ENCODE measurements at places on chromosomes 7 and 10.

GRCh38 chr7:5630670-5631069 is 150.8 kb downstream of the RNF216 start:
- peak; percentile 63 for DNase-seq

- no peak for DNase-seq
These were observed 591.6 kb downstream of the SDK1 start for GRCh38 chr7:3892686-3893085.

GRCh38 chr10:121078036-121078435 is 226.9 kb downstream of the WDR11 start:
- no peak for DNase-seq

DNA sequence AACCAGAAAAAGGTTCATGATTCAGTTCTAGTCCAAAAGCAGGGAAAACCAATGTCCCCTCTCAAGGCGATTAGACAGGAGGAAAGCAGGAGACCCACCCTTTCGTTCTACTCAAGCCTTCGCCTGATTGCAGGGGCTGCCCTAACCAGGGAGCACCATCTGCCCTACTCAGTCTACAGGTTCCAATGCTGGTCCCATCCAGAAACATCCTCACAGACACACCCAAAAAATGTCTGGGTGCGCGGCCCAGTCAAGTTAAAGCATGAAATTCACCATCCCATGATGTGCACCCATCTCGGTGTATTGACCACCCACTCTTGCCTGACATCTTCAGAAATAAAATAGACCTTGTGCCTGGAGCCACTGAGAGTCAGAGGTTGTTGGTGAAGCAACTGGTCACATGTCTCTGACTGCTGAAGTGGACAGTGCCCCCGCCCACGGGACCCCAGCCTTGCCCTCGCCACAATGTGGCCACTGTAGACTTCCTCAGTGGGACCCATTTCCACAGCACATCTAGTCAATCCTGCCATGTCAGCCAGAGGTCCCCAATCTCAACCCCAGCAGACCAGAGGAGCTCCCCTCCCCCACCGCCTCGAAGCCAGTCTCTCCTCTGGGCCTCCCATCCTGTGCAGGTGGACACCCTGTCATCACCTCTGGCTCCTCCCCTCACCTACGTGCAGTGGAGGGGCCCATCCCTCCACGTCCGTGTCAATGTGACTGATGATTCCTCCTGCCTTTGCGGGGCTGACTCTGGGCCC is 116.3 kb upstream of the PPP2R2D start:
- no peak for DNase-seq

DNA sequence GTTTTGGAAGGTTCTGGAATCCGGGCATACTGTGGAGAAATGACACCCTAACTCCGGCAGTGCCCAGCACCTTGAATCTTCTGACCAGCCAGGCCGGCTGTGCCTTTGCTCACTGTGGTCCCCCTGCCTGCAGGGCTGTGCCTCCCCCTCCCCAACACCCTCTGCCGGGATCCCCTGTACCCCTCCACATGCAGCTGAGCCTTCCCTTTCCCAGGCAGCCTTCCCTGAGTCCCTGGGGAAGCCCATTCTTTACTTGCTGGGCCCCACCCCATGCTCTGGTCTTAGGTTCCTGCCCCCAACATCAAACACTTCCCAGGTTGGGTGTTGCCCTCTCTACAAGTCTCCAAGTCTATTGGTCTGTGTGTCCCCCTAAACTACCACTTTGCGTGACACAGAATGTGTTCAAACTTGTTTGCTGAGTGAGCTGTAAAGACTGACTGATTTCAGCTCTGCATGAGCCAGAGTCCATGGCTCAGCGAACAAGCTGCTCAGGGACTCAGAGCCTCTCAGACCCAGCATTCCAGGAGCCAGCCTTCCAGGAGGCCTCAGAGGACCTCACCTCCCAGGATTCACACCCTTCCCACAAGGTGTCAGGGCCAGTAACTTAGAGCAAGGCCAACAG is 31.6 kb downstream of the CALML5 start:
- no peak for DNase-seq

DNA sequence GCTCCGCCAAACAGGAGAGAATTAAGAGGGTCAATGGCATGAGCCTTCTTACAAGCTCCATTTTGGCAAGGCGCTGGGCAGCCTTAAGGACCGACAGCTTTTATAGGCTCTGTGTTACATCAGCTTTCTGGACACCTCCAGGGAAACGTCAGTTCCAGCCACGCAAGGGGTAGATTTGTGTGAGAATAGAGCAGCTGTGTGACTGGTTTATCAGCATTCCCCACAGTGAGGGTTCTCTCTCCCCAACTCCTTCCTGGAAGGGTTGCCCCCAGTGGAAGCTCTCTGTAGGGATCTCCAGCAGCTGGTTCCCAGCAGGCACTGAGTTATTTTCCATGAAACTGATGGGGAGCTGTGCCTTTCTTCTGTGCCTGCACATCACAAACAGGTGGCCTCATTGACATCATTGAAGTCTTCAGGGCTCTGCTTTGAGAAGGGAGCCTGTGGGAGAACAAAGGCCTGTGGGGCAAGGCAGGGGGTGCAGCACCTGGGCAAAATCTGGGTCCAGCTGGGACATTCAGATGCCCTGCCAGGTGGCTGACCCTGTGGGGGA is at the start of gene CUZD1:
Gene CUZD1 (minus strand): TSS at position 75 of the 550 bp plus-strand sequence. CDS start 14 bp downstream, at position 61.
- DNase-seq, result no peak

DNA sequence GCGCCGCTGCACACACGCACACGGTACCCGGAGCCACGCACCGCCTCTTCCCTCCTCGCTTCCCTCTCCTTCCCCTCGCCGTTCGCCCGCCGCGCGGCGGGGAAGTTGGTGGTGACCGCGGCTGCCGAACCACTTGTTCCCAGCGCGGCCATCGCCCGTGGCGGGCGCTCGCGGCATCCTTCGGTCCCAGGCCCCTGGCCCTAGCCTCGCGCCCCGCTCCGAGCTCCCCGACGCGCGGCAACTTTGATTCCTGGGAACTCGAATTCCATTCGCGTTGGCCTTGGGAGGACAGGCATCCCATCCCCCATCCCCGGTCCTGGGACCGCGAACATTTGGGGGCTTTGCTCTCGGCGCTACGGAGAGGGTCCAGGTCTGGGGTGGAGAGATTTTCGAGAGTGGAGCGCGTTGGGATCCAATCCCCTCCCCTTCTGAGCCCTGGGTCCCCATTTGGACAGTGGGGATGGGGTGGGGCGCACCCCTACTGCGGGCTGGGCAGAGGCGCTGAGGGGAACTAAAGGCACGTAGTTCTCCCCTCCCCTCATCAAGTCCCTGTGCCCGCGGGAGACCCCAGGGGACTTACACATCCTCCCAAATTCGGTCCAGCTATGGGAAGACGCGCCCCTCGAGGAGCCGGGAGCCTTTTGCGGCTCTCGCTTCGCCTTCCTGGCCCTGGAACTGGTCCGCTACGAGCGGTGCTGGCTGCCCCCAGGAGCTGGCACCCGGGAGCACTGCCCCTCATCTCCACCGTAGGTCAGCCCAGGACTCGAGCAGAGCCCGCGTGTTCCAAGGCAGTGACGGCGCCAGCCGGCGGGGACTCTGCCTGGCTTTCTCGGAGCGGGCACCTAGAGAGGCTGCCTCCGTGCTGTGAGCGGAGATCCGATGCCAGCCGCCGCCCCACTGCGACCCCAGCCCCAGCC is 834 bp downstream of the CDH23 start:
- no peak for DNase-seq

- no peak for DNase-seq
These were observed 345 bp downstream of the COBL start for GRCh38 chr7:51316262-51316665.

DNA sequence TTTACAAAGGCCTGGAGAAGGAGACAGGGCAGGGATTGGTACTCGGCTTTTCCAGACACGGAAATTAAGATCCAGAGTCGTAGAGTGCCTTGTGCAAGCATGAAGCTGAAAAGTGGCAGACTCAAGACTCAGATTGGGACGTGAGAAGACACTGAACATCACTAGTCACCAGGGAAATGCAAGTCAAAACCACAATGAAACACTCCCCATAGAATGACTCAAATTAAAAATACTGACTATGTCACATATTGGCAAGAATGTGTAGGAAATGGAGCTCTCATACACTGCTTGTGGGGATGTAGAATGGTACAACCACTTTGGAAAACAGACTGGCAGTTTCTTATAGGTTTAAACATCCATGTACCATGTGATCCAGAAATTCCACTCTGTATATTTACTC is 472.0 kb downstream of the RPS24 start:
- peak; percentile 48 for DNase-seq

- DNase-seq, result no peak
These were observed 35.7 kb upstream of the EBLN1 start for GRCh38 chr10:22253580-22253882.

GRCh38 chr10:77355844-77356243 is 281.8 kb downstream of the KCNMA1 start:
- DNase-seq, result peak; percentile 97

- peak; percentile 59 for DNase-seq
These were observed 15.9 kb downstream of the PRKG1 start for GRCh38 chr10:51090190-51090589.

- no peak for DNase-seq
These were observed 95.7 kb downstream of the RBM20 start for GRCh38 chr10:110739811-110740271.

DNA sequence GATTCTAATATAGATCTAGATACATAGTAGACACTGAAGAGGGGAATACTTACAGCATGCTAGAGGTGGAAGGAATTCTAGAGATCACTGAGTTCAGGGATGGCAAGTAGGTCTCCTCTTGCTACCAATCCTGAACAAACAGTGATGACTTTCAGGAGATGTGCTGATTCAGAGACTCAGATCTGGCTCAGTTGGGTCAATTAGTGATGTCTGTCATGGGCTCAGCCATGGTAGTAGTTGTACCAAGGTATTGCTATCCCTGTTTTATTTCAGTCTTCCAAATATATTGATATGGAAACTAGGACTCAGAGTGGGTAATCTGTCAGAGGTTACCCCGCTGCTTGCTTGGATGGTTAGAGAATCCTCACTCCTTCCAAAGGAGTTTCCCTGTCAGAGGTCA is 38.5 kb downstream of the UNC5B start:
- DNase-seq, result peak; percentile 49

- DNase-seq, result peak; percentile 22
These were observed 41.2 kb downstream of the PDZD8 start for GRCh38 chr10:117334066-117334465.

GRCh38 chr7:70486977-70487376 is 645.0 kb upstream of the GALNT17 start:
- DNase-seq, result peak; percentile 15

- DNase-seq, result no peak
These were observed 99.4 kb downstream of the RNF216 start for GRCh38 chr7:5681979-5682546.

GRCh38 chr7:37028909-37029440 is 304.7 kb upstream of the AOAH start:
- DNase-seq, result no peak

GRCh38 chr10:101932183-101932582 is 88.6 kb upstream of the KCNIP2 start:
- no peak for DNase-seq

- DNase-seq, result peak; percentile 57
These were observed 133.8 kb upstream of the PLXNA4 start for GRCh38 chr7:132709971-132710567.

DNA sequence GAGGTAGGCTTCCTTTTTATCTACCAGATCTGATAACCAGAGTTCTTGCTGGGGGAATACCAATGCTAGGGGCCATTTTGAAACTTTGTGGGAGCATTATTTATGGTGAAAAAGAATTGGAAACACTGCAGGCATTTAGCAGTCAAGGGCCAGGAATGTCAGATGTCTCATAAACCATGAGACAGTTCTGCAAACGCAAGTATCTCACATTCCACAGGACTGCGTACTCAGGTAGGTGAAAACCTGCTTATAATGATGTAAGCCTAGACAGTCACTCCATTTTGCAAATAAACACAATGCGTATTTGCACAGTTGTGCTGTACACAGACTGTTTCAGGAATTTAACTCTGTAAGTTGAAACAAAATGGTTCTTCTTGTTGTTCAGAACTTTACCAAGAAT is 33.9 kb downstream of the ECHDC3 start:
- no peak for DNase-seq

DNA sequence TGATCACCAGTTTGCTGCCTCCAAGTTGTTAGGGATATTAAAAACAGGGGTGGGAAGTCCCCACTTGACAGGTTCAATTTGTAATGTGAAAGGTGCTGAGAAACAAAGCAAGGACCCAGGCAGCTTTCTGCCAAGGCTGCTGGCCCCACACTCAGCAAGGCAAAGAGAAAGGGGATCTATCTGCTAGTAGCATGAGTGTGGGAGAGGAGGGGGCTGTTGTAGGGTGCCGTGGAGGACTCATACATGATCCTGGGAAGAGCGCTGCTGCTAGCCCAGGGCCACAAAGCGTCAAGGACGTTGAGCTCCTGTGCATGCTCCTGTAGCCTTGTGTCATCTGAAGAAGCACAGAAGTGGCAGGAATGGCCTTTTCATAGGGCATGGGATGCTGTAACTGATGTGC is 96.5 kb upstream of the INSYN2A start:
- no peak for DNase-seq

- peak; percentile 79 for DNase-seq
These were observed 37.1 kb upstream of the BICC1 start for GRCh38 chr10:58475322-58476277.

DNA sequence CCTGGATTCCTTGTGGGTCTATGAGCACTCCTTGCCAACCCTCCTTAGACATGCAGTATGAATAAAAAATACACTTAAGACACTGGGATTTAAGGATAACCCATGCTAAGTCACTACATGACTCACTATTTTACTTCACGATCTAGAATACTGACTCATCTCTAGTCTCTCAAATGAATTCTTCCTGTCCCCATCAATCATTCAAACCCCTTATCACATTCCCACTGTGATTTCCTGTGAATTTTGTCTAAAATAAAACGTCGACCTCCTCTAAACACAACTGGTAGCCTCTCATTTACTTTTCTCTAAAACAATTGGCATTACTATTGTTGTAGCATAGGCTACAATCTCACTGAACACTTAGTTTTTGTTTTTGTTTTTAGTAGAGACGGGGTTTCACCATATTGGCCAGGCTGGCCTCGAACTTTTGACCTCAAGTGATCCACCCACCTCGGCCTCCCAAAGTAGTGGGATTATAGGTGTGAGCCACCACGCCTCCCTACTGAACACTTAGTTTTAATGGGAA is 3.9 kb upstream of the IQUB start:
- DNase-seq, result peak; percentile 88

DNA sequence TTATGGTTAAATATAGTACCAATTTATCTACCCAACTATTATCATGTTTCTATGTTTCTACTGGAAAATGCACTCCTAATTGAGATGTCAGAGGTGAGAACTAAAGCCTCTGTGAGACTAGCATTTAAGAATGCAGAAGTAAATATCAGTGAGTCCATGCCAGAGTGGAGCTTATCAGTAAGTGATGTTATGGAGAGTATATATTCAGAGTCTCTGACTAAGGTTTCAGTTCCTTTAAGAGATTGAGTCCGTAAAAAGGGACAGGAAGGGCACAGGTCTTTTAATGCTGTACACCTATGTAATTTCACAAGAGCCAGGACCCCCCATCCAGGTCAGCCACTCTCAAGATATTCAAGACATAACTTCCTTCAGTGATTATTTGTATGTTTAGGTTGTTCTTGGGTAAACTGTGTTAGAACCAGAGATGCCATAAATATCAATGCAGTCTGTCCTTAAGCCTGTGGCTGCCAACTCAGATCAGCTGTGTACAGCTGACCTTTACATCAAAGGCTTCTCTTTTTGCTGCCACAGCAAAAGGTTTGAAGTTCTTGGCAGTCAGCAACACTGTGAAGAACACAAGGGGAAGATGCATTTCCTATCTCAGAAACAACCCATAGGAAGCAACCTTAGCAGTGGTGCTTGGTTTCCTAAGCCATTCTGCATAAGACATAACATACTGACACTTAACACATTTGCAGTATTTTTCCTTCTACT is 244.8 kb downstream of the BICC1 start:
- DNase-seq, result no peak

- DNase-seq, result peak; percentile 52
These were observed 134.2 kb downstream of the CHN2 start for GRCh38 chr7:29328811-29329210.

GRCh38 chr7:80216996-80217842 is 82.6 kb downstream of the GNAI1 start:
- no peak for DNase-seq

Measured in fibroblast of mammary gland (primary cell).